ENCODE measurements at places on chromosomes 4 and X.
A peak's percentile ranks its signal among the peaks of the same experiment; 100 is the strongest.

- no peak for DNase-seq
These were observed 107.4 kb upstream of the SLC4A4 start for GRCh38 chr4:71231129-71232055.

DNA sequence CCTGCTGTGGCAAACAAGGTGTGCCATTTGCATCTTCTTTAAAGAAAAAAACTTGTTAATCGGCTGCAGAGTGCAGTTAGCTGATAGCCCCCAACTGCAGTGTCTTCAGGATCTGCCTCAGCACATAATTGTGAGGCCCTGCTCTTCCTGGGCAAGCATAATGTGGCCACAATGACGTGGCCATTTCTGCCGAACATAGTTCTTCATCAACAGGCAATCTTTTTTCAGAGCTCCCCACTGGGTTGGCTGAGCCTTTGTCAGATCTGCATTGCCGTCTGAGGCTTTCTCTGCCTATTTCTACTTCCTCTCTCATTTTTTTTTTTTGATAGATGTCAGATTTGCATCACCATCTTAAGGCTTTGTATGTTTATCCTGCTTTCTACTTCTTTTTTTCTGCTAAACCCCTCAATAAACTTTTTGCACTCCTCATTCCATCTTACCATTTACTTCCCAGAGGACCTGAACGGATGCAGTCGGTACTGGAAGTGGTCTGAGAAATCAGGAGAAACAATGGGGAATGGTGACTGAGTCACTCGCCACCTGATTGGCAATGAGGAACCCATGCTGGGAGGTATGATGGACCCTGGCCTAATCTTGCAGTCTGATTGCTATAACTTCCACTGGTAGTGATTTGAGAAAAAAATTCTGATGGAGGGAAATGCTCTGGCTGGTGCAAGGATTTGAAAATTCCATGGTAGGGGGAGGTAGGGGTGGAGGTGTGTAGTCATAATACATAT is 21.2 kb upstream of the TAB3 start:
- peak; percentile 29 for DNase-seq

DNA sequence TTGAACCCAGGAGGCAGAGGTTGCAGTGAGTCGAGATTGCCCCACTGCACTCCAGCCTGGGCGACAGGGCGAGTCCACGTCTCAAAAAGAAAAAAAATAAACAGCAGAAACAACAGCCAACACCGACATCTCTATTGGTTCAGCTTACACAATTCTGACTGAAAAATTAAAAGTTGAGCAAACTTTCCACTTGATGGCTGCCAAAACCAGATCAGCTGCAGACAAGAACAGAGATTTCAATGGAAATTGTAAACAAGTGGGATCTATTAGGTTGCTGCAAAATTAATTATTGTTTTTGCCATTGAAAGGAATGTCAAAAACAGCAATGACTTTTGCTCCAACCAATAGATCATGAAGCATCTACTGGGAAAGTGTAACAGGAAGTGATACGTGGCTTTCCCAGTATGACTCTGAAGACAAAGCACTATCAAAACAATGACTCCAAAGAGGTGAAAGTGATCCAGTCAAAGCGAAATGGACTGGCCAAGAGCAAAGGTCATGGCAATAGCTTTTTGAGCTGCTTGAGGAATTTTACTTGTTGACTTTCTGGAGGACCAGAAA is 26.3 kb downstream of the UPF3B start:
- DNase-seq, result no peak

DNA sequence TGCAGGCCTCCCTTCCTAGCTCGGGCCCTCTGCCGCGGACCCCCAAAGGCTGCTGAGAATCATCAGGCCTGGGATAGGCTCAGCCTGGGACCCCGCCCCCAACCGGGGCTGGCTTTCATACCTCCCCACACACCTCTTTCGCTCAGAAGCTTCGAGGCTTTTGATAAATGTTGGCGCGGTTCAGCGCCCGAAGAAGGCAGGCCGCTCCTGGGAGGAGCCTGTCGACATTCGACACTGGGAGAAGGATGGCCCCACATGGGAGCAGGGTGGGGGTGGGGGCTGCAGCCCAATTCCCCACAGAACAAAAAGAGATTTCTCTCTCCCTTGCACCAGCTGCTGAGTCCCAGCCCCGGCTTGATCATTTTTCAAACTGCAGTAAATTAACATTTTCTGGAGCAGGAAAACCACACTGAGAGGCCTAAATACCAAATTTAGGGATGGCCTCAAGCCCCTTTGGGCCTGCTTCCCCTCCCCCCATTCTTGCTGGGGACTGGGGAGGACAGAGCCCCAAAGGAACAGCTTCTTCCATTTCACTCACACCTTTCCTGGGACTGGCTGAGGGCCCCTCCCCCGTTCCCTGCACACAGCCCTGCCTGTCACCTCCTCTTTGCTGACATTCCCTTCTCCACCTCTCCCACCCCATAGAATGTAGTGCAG is 112.9 kb upstream of the PJA1 start:
- no peak for DNase-seq

- DNase-seq, result no peak
These were observed 55.9 kb downstream of the UGT2A3 start for GRCh38 chr4:68895561-68896198.

- DNase-seq, result no peak
These were observed 307.2 kb downstream of the DACH2 start for GRCh38 chrX:86455495-86455894.

- DNase-seq, result no peak
These were observed 280.7 kb downstream of the RAPGEF2 start for GRCh38 chr4:159383562-159383931.

DNA sequence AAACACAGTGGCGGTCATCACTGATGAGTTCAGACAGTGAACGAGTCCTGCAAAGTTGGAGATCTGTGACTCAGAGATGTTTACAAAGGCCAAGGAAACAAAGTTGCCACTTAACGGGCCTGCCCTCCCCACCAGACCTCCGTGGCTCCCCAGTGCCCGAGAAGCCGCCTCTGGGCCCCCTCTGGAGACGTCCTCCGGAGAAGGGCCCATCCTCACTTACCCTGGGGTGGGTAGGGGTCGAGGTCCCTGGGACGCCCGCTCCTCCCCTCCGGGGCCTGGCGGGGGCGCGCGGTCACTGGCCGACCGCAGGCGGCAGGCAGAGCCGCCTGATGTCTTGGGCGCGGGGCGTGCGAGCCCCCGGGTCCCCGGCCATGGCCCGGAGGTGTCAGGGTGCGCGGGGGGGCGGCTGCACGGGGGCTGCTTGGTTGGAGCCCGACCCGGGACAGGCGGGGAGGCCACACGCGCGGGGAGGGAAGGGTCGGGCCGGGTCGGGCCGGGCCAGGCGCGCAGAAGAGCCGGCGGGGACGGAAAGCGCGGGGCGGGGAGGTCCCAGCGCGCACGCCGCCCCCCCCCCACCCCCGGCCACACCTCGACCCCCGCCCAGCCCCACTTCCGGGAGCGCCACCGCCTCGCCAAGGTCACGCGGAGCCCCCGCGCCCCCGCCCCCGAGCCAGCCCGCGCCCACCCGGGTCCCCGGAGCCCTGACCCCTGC is 529 bp downstream of the DHRSX start:
- DNase-seq, result peak; percentile 36

- DNase-seq, result no peak
These were observed 700 bp downstream of the SLC26A1 start for GRCh38 chr4:992297-993110.

Data from activated CD8-positive, alpha-beta T cell treated with anti-CD3 and anti-CD28 coated beads, Interleukin-2, amount 10 ng/mL, durations not matched to agents 7 days and 5 days (primary cell).